ENCODE measurements at places on chromosomes 5 and 9.

DNA sequence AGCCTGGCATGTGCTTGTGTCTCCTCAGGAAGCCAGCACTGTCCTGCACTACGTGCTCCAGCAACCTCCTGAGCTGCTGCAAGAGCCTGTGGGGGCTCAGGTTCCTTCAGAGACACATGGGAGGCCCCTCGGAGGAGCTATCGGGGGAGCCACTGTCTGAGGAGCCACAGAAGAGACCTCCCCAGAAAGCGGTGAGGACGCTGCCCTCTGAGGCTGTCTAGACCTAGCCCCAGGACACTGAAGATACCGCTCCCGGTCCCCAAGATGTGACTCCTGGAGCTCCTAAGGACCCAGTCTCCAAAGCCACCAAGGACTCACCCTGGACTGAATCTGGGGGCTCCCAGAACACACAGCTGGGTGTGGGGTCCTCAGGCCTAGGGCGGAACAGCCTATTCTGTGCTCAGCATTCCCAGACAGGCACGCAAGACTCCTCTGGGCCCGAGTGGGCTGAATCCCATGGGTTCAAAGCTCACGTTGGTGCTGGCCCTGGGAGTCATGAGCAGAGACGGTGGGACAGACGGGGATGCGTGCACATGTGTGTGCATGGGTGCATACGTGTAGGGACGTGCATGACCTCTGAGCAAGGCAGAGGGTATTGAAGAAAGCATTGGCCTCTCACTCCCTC is 50.0 kb downstream of the HRH2 start:
- no peak for DNase-seq

- no peak for DNase-seq
Measured at GRCh38 chr9:12697719-12698118, 4.5 kb downstream of the TYRP1 start.

DNA sequence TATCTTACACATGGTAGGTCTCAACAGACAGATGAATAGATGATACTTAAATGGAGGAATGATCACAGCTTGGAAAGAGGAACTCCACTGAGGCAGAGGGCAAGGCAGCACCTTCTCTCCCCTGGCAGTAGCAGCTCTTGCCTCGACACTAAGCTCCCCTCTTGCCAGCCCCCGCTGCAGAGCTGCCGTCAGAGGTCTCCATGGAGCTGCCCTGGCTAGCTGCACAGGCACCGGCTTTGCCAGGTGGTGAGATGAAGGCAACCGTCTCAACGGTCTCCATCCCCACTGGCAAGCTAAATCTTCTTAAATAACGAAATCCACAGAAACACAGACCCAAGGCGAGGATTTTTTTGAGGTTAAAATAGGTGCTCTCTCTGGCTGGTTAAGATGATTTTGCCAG is 81.2 kb downstream of the CRB2 start:
- DNase-seq = no peak

DNA sequence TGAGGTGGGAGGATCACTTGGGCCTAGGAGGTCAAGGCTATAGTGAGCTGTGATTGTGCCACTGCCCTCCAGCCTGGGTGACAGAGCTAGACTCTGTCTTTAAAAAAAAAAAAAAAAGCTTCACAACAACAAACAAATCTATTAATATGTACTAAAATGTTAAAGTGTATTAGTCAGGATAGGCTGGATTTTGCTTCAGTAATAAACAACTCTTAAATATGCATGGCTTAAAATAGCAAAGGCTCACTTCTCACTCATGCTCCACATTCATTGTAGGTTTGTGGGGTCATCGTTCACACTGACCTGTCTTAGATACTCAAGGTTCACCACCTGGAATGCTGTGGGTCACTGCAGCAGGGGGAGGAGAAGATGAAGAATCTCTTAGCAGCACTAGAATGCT is 33.8 kb upstream of the COL15A1 start:
- DNase-seq = no peak

DNA sequence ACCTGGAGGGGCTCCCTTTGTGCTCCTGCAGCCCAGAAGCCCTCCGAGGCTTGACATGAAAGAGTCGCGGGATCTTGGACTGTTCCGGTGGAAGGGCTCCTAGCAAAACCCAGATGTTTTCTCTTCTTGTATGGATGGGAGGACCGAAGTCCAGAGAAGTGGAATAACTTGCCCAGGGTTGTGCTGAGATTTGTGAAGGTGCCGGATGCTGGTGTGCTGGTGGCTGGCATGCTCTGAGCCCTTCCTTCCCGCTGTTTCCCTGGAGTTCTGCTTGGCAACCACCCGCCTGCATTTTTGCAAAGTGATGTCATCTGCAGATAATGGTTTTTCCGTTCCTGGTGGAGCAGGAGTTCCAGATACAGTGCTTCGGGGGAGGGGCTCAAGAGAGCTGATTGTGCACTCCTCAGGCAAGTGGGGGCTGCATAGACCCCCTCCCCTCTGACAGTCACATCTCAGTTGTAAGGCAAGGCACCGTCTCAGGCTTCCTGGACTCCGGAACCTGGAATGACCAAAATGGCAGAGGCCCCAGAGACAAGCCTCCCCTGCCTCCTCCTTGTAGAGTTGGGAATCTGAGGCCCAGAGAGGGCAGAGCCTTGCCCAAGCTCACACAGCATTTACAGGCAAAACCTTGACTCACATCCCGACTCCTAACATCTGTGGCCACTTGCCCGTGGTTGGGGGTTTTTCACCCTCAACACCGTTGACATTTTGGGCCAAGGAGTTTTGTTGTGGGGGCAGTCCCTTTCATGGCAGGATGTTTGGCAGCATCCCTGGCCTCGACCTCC is 157.0 kb downstream of the RGS3 start:
- DNase-seq = peak; percentile 67

GRCh38 chr5:41193456-41194205 is 19.7 kb downstream of the C6 start:
- DNase-seq = peak; percentile 98

DNA sequence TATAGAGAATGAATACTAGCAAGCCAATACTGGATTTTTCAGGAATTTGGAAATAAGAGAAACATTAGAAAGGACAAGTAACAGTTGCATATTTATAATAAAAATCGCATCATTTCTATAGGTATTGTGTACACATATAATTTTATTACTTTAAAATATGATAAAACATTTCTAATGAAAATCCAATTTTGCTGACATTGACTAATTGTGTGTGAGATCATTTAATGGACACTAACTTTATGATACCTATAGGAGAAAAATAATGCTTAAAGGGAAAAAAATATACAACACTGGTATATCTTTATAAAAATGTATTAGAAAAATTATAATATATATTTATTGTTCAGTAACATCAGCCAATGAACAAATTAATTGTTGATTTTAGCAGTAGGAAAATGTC is 557.3 kb downstream of the CDH12 start:
- DNase-seq = no peak

DNA sequence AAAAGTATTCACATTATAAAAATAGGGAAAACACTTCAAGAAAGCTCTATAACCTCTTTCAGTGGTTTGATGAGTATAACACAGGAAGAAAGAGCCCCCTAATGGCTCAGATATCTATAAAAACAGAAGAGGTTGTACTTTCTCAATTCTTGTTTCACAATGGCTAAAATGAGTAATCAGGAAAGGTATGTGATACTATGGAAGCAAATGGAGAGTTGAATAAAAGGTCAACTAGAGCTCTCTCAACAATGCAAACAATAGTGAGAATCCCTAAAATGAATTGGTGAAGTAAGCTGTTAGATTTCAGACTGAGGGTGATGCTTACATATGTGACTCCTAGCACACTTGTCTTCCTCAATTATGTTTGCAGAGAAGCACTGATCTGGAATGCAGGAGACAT is 584.6 kb upstream of the CDH18 start:
- peak; percentile 81 for DNase-seq

DNA sequence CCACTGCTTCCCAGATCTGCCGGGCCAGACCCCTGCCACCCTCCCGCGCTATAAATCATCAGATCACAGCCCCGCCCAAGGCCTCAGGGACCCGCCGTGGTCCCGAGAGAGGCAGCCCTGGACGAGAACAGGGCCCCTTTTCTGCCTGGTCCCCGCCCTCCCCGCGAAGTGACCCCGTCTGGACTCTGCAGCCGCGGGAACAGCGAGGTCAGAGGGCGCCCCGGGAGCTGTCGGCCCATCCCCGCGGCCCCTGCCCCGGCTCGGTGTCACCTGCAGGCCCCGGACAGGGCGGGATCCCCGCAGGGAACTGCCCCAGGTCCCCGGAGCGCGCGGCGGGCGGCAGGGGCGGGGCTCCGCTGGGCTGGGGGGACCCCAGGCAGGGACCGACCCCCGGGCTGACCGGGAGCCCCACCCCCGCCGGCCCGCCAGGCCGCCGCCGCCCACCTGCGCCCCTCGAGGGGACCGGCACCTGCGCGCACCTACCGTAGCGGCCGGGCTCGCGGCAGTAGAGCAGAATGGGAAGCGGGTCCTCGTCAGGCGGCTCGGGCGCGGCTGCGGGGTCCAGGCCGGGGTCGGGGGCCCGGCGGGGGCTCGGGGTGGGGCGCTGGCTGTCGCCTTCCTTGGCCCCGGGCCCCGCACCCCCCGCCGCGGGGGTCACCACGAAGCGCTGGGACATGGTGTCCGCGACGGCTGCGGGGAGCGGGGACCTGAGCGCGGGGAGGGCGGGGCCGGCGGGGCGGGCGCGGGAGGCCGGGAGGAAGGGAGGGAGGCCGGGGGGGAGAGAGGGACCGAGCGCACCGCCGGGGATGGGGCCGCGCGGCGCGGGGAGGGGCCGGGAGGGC is 43.5 kb upstream of the SLC12A7 start:
- DNase-seq = no peak

DNA sequence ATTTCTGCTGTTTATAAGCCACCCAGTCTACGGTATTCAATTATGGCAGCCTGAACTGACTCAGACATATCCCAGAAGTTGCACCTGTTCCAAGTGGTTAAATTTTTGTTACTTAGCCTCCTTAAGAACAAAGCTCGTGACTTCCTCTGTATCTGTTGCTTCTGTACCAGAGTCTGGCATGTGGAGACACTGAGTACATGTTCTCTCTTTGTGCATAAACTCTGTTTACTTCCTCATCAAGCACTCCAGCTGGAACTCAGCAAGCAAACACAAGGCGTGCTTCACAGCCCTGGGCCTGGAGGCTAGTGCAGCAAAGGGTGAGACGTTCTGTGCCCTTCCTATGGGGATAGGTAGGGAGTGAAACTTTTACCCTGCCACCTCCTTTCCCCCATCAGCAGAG is 19.0 kb downstream of the C9orf152 start:
- DNase-seq = no peak

DNA sequence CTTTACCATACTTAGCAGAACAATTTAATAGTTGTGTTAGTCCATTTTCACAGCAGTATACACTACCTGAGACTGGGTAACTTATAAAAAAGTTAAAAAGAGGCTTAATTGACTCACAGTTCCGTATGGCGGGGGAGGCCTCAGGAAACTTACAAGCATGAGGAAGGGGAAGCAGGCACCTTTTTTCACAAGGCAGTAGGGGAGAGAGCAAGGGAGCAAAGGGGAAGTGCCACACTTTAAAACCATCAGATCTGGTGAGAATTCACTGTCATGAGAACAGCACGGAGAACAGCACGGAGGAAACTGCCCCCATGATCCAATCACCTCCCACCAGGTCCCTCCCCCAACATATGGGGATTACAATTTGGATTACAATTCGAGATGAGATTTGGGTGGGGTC is 269.9 kb downstream of the MTRR start:
- no peak for DNase-seq

GRCh38 chr9:117425566-117425965 is 10.7 kb upstream of the ASTN2 start:
- no peak for DNase-seq

GRCh38 chr9:13718086-13718485 is 438.6 kb upstream of the MPDZ start:
- no peak for DNase-seq

DNA sequence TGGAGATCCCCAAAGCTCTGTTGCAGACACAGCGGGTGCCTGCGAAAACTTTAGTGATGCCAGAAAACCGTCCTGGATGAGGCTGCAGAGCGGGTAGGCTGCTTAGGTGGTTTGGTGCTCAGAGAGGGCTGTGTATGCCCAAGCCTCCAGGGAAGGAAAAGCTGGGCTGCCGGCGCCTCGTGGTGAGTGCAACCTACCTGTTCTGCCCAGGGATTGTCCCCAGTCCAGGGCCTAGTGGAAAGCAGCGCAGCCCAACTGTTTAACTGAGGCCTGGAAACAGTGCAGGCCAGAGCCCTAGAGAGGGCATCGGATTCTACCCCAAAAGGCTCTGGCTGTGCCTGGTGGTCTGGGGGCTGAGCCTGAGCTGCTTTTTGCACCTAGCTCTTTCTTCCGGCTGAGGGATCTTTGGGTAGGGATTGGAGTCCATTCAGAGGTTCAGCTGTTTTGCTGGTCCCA is 2.8 kb downstream of the LMX1B start:
- no peak for DNase-seq

GRCh38 chr5:1767524-1768282 is 31.9 kb downstream of the MRPL36 start:
- no peak for DNase-seq

GRCh38 chr9:135890190-135891026 is 16.9 kb downstream of the CAMSAP1 start:
- no peak for DNase-seq

DNA sequence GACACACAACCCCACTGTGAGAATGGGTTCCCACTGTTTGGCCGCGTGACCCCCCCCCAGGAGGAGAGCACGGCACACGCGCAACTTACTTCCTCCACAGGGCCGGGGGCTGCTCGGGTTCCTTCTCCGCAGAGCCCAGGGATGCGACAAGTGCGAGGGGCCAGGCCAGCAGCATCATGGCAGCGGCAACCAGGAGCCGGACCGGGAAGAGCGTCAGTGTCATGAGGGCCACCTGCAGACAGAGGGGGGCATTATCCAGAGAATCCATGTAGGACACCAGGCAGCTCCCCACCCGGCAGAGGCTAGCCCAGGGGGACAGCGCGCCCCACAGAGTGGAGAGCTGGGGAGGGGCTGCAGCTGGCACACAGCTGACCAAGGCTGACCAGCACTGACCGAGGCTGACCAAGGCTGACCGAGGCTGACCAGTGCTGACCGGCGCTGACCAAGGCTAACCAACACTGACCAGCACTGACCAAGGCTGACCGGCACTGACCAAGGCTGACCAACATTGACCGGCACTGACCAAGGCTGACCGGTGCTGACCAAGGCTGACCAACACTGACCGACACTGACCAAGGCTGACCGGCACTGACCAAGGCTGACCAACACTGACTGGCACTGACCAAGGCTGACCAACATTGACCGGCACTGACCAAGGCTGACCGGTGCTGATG is 22.3 kb downstream of the LPCAT1 start:
- DNase-seq = no peak

DNA sequence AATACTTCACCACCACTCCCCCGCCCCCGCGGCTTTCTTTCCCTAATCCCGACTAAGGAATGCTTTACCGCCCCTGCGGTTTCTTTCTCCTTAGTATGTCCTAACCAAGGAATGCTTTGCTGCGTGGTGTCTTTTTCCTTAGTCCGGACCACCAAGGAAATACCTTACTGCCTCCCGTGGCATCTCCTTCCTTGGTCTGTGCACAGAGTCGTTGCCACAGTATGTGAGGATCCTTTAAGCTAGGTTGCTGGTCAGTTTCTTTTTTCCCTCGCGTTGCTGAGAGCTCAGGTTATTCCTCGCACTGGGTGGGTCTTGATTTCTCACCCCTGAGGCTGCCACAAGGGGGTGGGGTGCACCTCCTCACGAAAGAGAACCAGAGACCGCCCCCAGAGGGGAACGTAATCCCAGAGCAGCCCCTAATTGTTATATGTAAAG is 309.4 kb downstream of the NR3C1 start:
- DNase-seq = no peak
